Suprapubic skin (tissue), 4 donors: ENCODE measurements at places on chromosomes 6 and 20. TPM values are rescaled to one million over a fixed set of nuclear protein-coding genes. Genes with fewer than 3 reads are reported as not detected.

Gene CCDC170
- 0.16 TPM for total RNA-seq

Gene PCMT1
- total RNA-seq, result 57.4 TPM

Gene SYCP2
- 4.0 TPM for total RNA-seq

DNA sequence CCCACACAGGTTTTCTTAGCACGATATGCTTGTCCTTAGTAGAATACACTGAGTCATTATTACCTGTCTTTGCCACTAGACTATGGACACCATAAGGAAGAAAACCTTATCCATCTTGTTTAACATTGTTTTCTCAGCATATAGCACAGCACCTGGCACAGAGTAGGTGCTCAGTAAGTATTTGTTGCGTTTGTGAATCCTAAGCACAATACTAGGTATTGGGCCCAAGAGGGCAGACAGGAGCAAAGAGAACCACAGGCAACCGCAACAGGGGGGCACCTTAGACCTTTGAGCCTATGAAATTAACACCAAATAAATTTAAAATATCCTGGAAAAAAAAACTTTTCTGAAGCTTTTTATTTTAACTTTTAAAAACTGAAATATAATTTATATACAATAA lies 3.7 kb upstream of the NCOA6 start:
- no peak for DNase-seq

Gene GATA5
- 1.4 TPM for total RNA-seq

GRCh38 chr6:9461188-9461587 lies 953.7 kb downstream of the TFAP2A start:
- DNase-seq, result no peak

DNA sequence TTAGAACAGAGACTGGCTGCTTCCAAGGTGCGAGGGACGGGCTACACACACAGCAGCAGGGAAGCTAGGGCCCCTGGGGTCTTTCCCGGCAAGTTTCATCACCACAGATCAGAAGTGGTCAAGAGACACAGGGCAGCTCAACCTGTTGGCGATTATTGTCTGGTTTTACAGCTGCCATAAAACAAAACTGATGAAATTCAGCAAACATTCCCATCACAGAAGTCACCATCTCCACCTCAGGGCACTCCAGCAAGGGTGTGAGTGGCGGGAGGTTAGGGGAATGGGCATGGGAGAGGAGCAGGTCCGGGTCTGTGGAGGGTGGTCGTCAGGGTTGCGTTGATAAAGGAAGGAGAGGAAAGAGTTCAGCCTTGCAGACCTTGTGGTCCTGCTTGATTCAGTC lies 91.0 kb downstream of the PXDC1 start:
- no peak for DNase-seq

- DNase-seq, result peak; percentile 85
Measured at GRCh38 chr20:13546497-13547131, 92.1 kb downstream of the TASP1 start.

Gene SLC35D3
- total RNA-seq, result not detected

DNA sequence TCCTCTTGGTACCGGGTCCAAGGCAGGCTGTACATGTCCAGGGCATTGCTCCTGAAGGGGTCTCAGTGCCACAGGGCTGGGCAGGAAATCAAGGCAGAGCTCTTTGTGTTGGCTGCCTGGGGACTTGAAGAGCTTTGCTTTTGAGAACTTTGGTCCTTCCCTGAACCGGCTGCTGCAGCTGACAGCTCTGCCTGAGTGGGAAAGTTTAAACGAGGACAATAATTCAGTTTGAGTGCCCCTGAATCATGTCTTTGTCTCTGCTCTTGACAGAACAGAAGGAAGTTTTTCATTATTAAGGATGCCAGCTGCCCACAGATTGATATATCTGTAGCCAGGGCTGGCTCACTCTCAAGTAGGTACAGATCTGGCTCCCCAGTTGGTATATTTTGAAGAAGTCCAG lies 56.1 kb downstream of the ANKRD6 start:
- DNase-seq, result no peak

- no peak for DNase-seq
Measured at GRCh38 chr6:116012951-116013350, 47.7 kb downstream of the FRK start.

- no peak for DNase-seq
Measured at GRCh38 chr6:151699719-151700118, 107.8 kb upstream of the ESR1 start.

GRCh38 chr6:134190883-134191282 lies 127.0 kb downstream of the SGK1 start:
- no peak for DNase-seq

Gene LRRC1
- total RNA-seq, result 46.3 TPM

DNA sequence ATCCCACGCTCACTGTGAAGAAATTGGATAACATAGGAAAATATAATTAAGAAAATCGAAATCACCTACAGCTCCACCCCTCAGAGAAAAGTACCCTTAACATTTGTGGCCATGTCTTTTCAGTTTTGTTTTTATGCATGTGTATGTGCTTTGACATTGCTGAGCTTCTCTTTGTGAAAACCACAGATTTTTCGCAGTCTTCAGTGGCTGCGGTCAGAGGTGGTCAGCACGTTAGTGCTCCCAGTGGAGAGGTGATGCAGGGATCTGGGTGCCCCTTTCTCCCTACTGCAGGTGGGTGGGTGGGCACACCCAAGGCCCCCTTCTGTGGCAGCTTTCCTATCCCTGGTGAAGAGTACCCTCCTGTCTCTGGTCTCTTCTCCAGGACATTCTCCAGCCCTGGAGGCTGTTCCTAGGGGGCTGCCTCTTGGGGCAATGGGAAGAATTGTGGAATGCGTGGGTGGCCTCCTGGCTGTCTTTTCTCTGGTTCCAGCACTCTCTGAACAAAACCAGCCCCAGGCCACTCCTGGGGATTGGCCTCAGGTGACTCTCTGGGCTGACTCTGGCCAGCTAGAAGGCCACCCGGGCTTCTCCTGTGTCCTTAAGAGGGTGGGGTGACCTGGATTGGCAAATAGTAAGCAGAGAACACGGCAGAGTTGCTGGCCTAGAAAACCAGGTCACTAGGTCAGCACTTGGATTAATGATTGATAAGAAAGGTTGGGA lies 49.8 kb upstream of the FANCE start:
- no peak for DNase-seq

GRCh38 chr6:130943738-130944137 lies 116.5 kb downstream of the SMLR1 start:
- no peak for DNase-seq

Gene ERVFRD-1
- total RNA-seq, result not detected

Gene LY6G5C
- total RNA-seq, result not detected

GRCh38 chr20:5705827-5706226 lies 44.4 kb upstream of the SHLD1 start:
- no peak for DNase-seq

DNA sequence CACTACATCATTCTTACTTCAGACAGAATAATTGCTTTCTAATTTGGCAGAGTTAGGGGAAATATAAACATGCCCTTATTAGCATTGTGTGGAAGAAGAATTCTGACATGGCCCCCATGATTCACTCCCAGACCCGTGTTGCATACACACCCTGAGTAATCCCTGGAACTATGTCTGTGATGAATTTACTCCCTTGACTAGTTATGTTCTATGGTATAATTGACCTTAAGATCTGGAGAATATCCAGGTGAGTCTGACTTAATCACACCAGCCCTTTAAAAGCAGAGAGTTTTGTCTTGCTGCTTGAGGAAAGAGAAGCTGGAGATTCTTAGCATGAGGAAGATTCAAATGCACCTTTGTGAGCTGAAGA lies 262.9 kb downstream of the SOX4 start:
- DNase-seq, result no peak

DNA sequence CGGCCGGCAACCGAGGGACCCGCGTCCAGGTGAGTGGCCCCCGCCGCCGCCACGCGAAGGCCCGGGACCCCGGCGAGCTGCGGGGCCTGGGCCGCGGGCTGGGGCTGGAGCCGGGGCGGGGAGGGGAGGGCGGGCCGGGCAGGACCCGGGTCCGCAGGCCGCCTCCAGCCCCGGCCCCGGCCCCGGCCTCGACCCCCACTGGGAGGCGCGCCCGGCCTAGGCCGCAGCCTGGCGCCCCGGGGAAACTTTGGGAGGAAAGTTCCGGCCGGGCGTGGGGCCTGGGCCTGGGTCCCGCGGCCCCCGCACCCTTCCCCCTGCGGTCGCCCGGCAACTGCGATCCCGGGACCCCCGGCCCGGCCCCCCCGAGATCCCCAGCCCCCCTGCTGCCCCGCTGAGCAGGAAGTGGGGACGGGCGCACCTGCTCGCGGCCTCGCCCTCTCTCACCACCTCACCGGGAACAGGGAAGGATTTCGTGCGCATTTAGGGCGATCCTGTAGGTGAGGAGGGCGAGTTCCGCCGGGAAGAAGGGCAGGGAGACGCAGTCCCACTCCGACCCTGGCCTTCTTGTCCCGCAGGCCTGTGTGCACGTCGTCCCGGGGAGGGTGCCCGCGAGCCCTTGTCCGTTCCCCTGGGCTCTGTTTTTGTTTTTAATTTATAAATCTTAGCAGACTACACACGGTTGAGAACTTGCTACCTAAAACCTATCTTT lies 402 bp downstream of the OSBPL2 start:
- no peak for DNase-seq

DNA sequence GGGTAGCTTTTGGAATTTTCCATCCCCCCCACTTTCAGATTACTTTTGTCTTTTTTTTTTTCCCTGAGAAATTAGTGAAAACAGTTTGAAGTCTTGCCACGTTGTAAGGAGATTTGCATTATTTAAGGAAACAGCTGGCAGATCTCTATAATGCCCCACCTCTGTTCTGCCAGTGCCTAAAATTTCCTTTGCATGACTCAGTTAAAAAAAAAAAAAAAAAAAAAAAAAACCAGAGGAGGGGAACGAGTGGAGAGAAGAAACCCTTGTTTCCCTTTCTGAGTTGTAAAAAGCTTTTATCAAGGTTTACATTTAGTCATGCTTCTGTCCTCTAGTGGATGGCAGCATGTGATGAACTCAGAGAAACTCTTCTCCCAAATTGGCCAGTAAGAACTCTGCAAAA lies 33.5 kb downstream of the CARMIL1 start:
- DNase-seq, result no peak

- no peak for DNase-seq
Measured at GRCh38 chr20:47125508-47125757, 230.8 kb downstream of the EYA2 start.

GRCh38 chr6:20559924-20560551 lies 25.8 kb downstream of the CDKAL1 start:
- DNase-seq, result no peak

GRCh38 chr6:96301781-96302180 lies 219.8 kb upstream of the UFL1 start:
- no peak for DNase-seq

GRCh38 chr20:20188647-20189046 lies 136.3 kb downstream of the CFAP61 start:
- DNase-seq, result no peak

DNA sequence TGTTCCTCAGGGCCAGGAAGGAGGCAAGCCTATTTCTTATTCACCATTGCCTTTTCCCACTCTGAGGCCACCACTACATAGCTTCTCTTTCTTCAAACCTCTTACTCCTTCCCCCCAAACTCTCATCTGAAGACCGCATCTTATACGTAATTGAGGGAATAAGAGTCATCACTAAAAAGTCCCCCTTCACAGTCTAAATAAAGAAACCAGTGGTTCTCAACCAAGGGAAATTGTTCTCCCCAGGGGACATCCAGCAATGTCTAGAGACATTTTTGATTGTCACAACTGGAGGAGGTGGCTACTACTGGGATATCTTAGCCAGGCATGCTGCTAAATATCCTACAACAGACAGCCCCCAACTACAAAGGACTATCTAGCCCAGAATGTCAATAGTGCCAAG lies 327.6 kb upstream of the CNR1 start:
- no peak for DNase-seq

GRCh38 chr20:19786311-19786710 lies 28.3 kb downstream of the RIN2 start:
- no peak for DNase-seq

DNA sequence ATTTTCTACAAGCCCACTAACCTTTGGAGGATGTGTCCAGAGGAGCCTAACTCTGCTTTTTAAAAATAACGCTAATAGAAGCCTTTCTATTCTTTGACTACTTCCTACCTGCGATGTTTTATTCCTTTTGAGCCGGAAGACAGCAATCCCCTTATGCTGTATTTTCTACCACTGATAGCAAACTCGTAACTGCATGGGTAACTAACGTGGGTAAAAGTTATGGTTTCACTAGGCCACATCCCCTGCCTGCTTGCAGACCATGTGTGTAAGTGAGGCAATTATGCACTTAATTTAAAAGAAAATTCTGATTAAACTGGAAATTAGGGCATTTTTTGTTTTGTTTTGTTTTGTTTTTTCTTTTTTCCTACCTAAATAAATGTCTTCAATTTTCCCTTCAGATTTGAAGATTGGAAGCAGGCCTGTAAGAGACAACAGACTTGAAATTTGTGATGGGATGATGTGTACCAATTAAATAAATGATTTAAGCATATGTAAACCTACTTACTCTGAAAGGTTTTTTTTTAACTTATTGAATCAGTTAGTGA lies 931 bp downstream of the UFL1 start:
- DNase-seq, result no peak

Gene ANKRD66
- total RNA-seq, result not detected

DNA sequence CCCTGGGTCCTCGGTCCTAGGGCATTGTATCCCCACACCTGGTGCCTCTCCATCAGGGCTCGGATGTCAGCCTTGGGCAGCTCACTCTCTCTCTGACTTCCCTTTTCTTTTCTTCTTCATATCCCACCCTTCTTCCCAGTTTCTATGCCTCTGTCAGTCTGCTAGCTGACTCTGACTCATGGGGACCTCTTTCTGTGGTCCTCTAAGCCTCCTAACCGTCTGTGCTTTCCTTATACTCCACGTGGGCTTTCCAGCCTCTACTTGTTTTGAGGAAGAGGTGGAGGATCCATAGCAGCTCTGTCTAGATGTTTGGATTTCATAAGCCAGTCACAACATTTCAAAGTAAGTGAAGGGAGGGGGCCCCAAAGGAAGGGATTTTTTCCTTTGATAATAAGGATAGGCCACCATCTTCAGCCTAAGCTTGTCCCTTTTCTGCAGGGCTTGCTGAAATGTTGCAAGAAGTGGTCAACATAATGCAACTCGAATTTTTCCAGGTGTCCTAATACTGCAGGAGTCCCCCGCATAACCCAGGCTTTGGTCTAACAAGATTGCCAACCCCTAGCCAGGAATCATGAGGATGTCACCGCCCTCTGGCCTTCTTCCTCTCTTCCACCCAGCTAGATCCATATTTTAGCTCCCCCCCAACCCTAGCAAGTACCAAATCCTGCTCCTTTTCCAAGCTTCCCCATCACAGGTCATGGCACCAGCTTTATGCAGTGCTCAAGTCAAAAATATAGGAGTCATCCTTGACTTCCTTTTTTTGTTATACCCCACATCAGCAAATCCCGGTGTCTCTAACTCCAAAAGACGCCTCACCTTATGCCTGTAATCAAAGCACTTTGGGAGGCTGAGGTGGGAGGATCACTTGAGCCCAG lies 8.7 kb upstream of the PLTP start:
- no peak for DNase-seq

- DNase-seq, result no peak
Measured at GRCh38 chr20:49545572-49545971, 22.4 kb downstream of the PTGIS start.

GRCh38 chr6:39840781-39841180 lies 48.6 kb downstream of the DAAM2 start:
- no peak for DNase-seq

Gene SLC22A23
- 39.6 TPM for total RNA-seq

GRCh38 chr6:148082044-148082443 lies 260.6 kb upstream of the SASH1 start:
- DNase-seq, result no peak
